ENCODE measurements at places on chromosomes 6 and 20.

- no peak for DNase-seq
Observed at GRCh38 chr6:108661430-108661829, 100.7 kb downstream of the FOXO3 start.

GRCh38 chr6:37994223-37994622 lies 174.7 kb downstream of the ZFAND3 start:
- no peak for DNase-seq

DNA sequence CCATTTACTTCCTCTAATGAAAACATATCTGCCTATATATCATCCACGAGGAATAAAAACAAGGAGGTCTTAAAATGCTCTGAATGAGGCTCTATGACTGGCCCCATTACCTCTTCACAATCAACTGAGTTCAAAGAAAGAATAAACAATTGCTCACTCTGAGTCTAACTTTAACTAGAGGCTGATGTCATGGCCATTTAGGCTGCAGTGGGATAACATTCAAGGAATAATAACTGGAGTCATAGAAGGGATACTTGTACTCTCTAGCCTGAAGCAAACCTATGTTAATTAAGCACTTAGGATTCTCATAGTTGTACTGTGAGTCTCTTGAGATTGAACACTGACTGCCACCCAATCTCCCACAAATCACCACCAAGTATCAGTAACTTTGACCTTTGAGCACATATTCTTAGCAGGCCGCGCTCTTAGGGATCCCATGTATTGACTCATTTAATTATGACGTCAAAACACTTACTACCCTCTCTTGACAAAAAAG lies 70.2 kb downstream of the PERP start:
- no peak for DNase-seq

DNA sequence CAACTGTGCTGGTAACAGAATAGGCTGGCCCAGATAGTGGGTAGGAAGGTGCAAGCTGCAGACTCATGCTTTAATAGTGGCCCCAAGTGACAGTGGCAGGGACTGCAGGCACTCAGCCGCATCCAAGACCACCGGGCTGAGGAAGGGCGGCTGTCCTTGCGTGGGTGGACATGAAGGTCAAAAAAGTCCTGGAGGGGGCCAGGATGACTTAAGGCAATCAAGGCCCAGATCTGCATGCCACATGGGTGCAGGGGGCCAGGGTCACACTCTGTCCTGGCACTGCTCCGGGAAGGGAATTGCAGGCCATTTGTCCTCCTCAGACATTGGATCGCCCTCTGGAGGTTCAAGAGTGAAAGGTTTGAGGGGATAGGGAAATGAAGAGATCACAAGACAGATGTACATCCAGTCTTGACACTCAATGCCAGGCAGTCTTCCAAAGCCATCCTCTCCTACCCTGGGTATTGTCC lies 10.4 kb upstream of the VNN2 start:
- no peak for DNase-seq

DNA sequence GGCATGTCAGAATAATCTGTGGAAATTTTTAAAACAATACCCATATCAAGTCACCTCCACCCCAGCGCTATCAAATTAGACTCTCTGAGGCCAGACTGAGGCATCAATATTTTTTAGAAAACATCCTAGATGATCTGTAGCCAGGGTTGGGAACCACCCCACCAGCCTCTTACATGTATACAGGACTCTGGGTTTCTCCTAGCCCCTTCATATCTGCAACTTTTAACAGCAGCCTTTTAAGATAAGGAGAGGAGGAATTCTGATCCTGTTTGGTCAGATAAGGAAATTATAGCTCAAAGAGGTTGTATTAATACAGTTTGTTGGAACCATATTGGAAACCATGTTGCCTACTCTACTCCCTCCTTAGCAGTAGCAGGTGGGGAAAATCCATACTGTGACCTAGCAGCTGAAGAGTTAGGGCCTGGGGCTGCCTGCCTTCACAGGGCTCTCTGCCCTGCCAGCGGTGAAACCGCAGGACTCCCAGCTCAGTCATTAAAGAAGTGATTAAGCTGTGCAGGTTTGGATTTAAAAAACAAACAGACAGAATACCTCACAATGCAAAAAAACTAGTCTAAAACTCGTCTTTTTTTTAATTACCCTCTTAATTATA lies 30.0 kb downstream of the BRPF3 start:
- DNase-seq, result no peak

DNA sequence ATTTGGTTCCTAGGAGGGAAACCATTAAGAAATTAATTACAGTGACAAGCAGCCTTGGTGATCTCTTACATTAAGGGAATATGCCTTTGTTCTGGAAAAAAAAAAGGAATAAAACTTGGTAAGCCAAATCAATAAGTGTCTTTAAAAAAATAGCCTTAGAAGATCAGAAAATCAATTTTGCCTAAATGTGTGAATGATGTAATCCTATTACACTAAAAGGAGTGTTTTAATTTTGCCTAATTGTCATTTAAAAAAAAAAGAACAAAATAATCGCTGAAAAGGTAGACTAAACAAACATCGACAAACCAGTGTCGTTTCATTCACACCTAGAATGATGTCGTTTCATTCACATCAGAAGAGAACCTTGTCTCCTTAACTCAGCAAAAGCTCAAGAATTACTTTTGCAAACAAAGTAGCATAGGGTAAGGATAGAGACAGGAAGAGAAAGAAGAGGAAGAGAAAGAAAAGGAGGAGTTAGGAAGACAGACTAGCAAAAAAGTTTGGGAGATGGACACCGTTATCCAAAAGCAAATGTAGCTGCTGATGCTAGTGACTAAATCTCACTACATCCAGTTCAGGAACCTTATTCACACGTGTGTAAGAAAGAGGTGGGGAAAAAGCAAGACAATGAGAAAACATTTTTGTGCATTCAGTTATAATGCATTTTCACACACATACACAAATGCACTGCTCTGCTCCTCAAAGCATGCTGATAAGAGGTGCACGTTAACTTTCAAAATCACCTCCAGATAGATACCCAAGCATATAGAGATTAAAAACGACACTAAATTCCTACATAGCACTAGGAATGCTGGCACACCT lies 60.6 kb downstream of the HIVEP2 start:
- DNase-seq, result no peak
